ENCODE measurements at places on chromosomes 4 and X. TPM values are rescaled to one million over a fixed set of nuclear protein-coding genes. Genes with fewer than 3 reads are reported as not detected.
A peak's percentile ranks its signal among the peaks of the same experiment; 100 is the strongest.

MAGED2 gene
- 146 TPM for total RNA-seq

TSC22D3 gene
- total RNA-seq, result 3,144 TPM

P2RY4 gene
- not detected for total RNA-seq

DRD5 gene
- total RNA-seq, result not detected

DOK7 gene
- not detected for total RNA-seq

MAGEA3 gene
- not detected for total RNA-seq

AMTN gene
- not detected for total RNA-seq

TMEM35A gene
- total RNA-seq, result not detected

TBC1D9 gene
- total RNA-seq, result 0.20 TPM

CENPVL2 gene
- not detected for total RNA-seq

DNA sequence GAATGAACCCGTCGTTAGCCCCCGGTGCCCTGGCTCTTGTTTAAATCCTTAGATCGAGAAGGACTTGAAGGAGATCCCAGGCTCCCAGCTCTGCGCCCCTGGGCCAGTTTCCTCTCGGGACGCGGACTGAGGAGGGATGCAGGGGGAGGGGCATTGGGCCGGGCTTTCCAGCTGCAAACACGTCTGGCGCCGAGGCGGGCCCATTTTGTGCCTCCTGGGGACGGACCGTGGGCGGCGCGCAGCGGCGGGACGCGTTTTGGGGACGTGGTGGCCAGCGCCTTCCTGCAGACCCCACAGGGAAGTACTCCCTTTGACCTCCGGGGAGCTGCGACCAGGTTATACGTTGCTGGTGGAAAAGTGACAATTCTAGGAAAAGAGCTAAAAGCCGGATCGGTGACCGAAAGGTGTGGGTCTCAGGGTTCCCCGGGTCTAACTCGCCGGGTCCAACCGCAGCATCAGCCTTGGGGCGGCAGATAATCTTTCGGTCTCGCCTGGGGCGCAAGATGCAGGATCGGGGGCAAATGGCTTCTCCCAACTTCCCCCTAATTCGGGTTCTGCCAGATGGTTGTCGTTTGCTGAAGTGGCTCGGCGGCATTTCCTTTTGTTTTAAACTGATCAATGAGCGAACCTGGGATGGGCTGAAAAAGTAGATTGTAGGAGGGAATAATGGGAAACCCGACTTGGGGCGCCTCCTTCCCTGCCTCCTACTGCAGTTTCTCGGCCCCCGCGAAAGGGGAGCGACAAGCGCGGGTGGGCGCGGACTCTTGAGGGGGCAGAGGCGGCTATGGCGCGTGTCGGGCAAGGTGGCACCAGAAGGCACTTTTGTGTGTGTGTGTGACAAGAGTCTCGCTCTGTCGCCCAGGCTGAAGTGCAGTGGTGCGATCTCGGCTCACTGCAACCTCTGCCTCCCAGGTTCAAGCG is 2.9 kb downstream of the PDGFRA start:
- H3K36me3 ChIP-seq, result no peaks in the 10 kb centered on the region
- peaks cover 54% of the 10 kb centered on the region for H3K27me3 ChIP-seq
- DNase-seq, result no peak
- H3K4me1 ChIP-seq, result peaks cover 44% of the 10 kb centered on the region
- no peak overlapping the region for H3K27ac ChIP-seq

- H3K27ac ChIP-seq, result no peak overlapping the region
- no peak for DNase-seq
- H3K4me3 ChIP-seq, result no peak overlapping the region
- no peaks in the 10 kb centered on the region for H3K4me1 ChIP-seq
- no peaks in the 10 kb centered on the region for H3K27me3 ChIP-seq
Observed at GRCh38 chr4:46370531-46370930, 19.4 kb downstream of the GABRA2 start.

GRCh38 chr4:75634951-75635350 is 4.6 kb upstream of the CDKL2 start:
- H3K27me3 ChIP-seq, result no peaks in the 10 kb centered on the region
- H3K27ac ChIP-seq, result no peak overlapping the region
- no peak for DNase-seq
- H3K4me1 ChIP-seq, result peaks cover 11% of the 10 kb centered on the region

GRCh38 chr4:140707325-140707724 is 48.9 kb downstream of the TBC1D9 start:
- no peaks in the 10 kb centered on the region for H3K4me1 ChIP-seq
- DNase-seq, result no peak
- H3K27me3 ChIP-seq, result no peaks in the 10 kb centered on the region
- no peak overlapping the region for H3K27ac ChIP-seq
- H3K36me3 ChIP-seq, result no peaks in the 10 kb centered on the region

GRCh38 chr4:66929748-66930147 is 615.6 kb downstream of the CENPC start:
- no peaks in the 10 kb centered on the region for H3K36me3 ChIP-seq
- H3K27me3 ChIP-seq, result no peaks in the 10 kb centered on the region
- no peaks in the 10 kb centered on the region for H3K4me1 ChIP-seq
- H3K4me3 ChIP-seq, result no peak overlapping the region

DNA sequence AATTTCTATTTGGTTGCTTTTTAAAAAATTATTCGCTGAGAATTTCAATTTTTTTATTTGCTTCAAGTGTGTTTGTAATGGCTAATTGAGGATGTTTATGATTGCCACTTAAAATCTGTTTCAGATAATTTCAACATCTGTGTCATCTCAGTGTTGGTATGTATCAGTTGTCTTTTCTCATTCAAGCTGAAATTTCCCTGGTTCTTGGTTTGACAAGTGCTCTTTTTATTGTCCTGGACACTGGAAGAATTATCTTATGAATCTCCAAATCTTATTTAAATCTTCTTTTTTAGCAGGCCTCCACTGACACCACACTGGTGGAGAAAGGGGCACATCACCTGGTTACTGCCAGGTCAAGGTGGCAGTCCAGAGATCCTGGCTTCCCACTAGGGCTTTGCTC is 21.5 kb downstream of the CHST7 start:
- no peaks in the 10 kb centered on the region for H3K27me3 ChIP-seq
- H3K27ac ChIP-seq, result no peak overlapping the region
- H3K4me1 ChIP-seq, result peaks cover 3% of the 10 kb centered on the region
- DNase-seq, result no peak
- H3K36me3 ChIP-seq, result no peaks in the 10 kb centered on the region

DNA sequence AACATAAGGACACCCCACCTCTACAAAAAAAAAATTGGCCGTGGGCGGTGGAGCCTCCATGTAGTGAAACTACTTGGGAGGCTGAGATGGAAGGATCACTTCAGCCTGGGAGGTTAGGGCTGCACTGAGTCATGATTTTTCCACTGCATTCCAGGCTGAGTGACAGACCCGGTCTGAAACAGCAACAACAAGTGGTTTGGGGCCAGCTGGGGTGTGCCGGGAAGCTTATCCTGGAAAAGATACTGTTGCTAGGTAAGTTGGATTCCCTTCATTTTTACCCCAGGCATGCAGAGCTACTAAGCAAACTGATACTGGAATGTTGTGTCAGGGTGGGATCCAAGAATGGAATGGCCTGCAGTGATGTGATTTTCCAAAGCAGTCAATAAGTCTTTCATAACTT is 57.0 kb downstream of the XAGE2 start:
- no peak overlapping the region for H3K4me3 ChIP-seq
- H3K4me1 ChIP-seq, result no peaks in the 10 kb centered on the region
- H3K27me3 ChIP-seq, result no peaks in the 10 kb centered on the region
- H3K36me3 ChIP-seq, result no peaks in the 10 kb centered on the region
- no peak for DNase-seq

DNA sequence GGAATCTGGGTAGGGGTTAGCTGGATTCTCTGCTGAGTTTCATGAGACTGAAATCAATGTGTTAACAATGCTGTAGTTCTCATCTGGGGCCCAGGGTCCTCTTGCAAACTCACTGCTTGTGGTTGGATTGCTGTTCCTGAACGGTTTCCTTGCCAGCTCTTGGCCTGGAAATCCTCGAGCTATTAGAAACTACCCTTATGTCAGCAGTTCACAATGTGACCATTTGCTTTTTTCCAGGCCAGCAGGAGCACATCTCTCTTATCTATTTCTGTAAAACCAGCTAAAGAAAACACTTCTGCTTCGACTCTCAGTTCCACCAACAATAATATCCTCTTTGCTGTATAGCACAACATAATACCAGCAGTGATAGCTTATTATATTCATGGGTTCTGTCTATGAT is 140.1 kb upstream of the TRAM1L1 start:
- DNase-seq, result no peak
- H3K4me3 ChIP-seq, result no peak overlapping the region
- H3K4me1 ChIP-seq, result no peaks in the 10 kb centered on the region
- H3K27ac ChIP-seq, result no peak overlapping the region
- no peaks in the 10 kb centered on the region for H3K36me3 ChIP-seq

DNA sequence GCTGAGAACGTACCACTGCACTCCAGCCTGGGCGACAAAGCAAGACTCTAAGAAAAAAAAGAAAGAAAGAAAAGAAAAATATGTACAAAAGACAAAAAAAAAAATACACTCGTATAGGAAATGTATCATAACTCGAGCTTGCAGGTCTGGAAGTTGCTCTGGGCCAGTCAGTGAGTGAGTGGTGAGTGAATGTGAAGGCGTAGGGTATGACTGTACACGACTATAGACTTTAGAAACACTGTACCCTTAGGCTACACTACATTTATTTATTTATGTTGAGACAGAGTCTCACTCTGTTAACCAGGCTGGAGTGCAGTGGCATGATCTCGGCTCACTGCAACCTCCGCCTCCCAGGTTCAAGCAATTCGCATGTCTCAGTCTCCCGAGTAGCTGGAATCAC is 29.4 kb downstream of the EVC2 start:
- no peak overlapping the region for H3K4me3 ChIP-seq
- H3K4me1 ChIP-seq, result no peaks in the 10 kb centered on the region
- H3K36me3 ChIP-seq, result no peaks in the 10 kb centered on the region
- H3K27me3 ChIP-seq, result no peaks in the 10 kb centered on the region

- H3K4me3 ChIP-seq, result no peak overlapping the region
- H3K36me3 ChIP-seq, result peaks cover 4% of the 10 kb centered on the region
- H3K27ac ChIP-seq, result no peak overlapping the region
- DNase-seq, result no peak
- H3K27me3 ChIP-seq, result no peaks in the 10 kb centered on the region
- peaks cover 6% of the 10 kb centered on the region for H3K4me1 ChIP-seq
Observed at GRCh38 chr4:140557831-140558435, 10.8 kb downstream of the UCP1 start.

DNA sequence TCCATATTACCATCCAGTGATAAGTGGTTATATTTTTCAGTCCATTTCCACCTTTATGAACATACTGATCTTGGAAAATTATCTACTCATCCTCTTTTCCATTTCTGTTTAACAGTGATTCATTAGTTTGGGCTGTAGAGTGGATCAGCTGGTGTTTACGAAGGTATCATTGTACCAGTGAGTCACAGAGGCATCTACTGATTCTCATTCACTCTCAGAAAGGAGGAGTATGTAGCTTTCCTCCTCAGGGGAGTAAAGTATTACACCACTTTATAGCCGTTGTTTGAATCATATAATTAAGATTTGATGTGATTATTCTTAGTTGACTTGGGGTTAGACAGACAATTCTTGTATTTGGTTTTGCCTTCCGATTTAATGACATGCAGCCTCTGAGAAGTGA is 74.7 kb downstream of the GALNT7 start:
- H3K36me3 ChIP-seq, result peaks cover 5% of the 10 kb centered on the region
- no peak overlapping the region for H3K4me3 ChIP-seq
- H3K27me3 ChIP-seq, result no peaks in the 10 kb centered on the region
- H3K4me1 ChIP-seq, result peaks cover 4% of the 10 kb centered on the region

GRCh38 chrX:10633722-10634121 is 13.3 kb upstream of the MID1 start:
- DNase-seq, result no peak
- no peak overlapping the region for H3K27ac ChIP-seq
- no peaks in the 10 kb centered on the region for H3K27me3 ChIP-seq
- H3K36me3 ChIP-seq, result no peaks in the 10 kb centered on the region
- H3K4me1 ChIP-seq, result no peaks in the 10 kb centered on the region

DNA sequence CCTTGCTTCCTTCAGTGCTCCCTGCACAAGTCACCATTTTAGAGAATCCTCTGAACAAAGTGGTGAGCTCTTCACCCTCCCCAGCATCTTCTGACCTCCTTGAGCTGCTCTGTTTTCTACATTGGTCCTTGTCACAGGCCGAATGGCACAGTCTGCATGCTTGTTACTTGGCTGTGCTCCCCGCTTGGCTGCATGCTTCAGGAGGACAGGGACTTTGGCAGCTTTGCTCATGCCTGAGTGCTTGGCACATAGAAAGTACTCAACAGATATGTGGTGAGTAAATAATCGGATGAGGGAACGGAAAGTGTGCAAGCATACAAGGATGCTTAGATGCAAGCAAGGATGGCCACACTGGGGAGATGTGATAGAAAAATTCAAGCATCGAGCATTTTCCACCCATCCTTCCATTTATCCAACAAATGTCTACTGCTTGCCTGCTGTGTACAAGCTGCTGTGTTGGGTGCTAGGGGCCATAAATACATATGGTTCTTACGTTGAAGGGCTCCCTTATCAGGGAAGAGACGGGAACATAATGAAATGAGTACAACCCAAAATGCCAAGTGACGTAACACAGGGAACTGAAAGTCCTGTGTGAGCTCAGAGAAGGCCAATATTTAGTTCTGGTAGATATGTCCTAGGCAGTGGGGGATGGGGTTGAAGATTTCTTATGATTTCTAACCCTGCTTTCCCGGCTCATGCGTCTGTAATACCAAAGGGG is 31.2 kb downstream of the SLC2A9 start:
- no peak overlapping the region for H3K27ac ChIP-seq
- H3K27me3 ChIP-seq, result no peaks in the 10 kb centered on the region
- peaks cover 3% of the 10 kb centered on the region for H3K4me1 ChIP-seq
- no peak for DNase-seq

- peak overlapping the region; percentile 87 for H3K27ac ChIP-seq
- H3K4me1 ChIP-seq, result peaks cover 21% of the 10 kb centered on the region
- peak overlapping the region; percentile 46 for H3K4me3 ChIP-seq
- no peaks in the 10 kb centered on the region for H3K36me3 ChIP-seq
Observed at GRCh38 chrX:148381603-148382002, 118.8 kb upstream of the AFF2 start.

DNA sequence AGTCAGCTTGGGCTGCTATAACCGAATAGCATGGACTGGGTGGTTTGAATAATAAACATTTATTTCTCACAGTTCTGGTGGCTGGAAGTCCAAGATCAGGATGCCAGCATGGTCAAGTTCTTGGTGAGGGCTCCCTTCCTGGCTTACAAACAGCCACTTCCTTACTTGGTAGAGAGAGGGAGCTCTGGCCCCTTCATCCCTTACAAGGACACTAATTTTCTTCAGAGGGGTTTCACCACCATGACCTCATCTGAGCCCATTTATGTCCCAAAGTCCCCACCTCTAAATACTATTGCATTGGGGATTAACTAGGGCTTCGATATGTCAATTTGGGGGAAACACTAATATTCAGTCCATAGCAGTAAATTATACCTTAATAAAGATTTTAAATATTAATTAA is 61.8 kb downstream of the CLNK start:
- DNase-seq, result no peak
- no peaks in the 10 kb centered on the region for H3K36me3 ChIP-seq

GRCh38 chr4:174215961-174216680 is 67.3 kb downstream of the FBXO8 start:
- H3K27ac ChIP-seq, result no peak overlapping the region
- H3K4me1 ChIP-seq, result peaks cover 45% of the 10 kb centered on the region
- no peaks in the 10 kb centered on the region for H3K36me3 ChIP-seq
- DNase-seq, result no peak

Measured in CD4-positive, alpha-beta T cell (primary cell).